H7 (cell line): ENCODE measurements at places on chromosomes 6 and 20. TPM values are rescaled to one million over a fixed set of nuclear protein-coding genes. Genes with fewer than 3 reads are reported as not detected.

GRCh38 chr20:35006531-35006971 is 50.9 kb downstream of the MYH7B start:
- peak; percentile 30 for DNase-seq

GRCh38 chr20:3935295-3935955 is 46.2 kb downstream of the PANK2 start:
- no peak for DNase-seq

- peak; percentile 51 for DNase-seq
Measured at GRCh38 chr20:51678026-51678697, 90.0 kb downstream of the ATP9A start.

The ASIP gene
- total RNA-seq: not detected in 2 replicates

DNA sequence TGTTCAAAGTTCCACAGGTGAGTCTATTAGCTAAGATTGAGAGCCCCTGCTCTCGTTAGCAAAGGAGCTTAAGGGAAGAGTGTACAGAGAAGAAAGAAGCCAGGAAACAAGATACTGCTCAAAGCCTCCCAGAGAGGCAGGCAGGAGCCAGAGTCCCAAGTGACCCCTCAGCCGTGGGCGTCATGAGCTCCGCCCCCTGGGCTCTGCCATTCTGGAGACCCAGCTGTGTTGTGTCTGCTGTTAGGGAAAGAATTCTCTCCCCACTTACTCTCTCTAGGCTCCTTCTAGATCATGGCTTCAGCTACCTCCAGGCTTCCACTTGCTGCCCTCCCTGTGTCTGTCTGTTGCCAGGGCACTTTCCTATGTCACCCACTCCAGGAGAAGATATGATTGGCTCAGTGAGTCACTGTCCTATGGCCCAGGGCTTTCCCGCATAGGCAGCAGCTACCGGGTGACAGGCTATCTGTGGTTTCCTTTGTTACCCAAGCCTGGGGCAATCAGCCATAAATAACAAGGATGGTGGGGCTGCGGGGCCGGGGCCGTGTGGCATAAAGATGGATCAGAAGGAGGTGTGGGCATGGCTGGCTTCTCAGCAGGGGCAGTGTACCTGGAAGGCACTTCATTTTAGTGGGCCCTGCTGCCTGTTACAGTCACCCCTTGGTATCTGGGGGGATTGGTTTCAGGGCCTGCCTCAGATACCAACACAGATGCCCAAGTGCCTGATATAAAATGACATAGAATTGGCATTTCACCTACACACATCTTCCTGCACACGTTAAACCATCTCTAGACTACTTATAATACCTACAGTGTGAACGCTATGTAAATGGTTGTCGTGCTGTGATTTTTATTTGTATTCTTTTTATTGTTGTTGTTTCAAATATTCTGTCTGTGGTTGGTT is 118.9 kb downstream of the ARMC2 start:
- peak; percentile 48 for DNase-seq

- DNase-seq: peak; percentile 76
Measured at GRCh38 chr20:33211817-33212424, 5.2 kb upstream of the BPIFA3 start.

- DNase-seq: no peak
Measured at GRCh38 chr6:137728386-137729349, 138.4 kb upstream of the TNFAIP3 start.

DNA sequence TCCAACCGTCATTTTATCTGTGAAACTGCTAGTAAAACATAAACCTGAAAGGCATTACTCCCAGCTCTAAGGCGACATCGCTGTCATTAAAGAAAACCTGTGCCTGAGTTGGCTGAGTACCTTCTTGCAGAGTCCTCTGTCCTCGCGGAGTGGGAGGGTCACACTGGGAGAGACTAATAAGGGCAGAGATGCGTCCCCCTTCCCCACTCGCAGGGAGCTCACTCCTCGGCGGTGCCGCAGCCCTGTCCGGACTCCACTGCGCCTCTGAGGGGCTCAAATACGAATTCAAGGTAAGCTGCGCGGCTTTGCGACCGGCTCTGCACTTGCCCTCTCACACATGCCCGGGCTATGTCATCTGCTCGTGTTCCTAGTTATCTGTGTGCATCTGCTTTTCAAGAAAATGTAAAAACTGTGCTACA is at the start of gene COL19A1:
TSS of gene COL19A1 (plus strand) at position 206 of the 419 bp plus-strand sequence. CDS start 13,012 bp downstream, outside the sequence.
- peak; percentile 45 for DNase-seq

The HDGFL1 gene
- total RNA-seq: 0.07 TPM in 1 of 2 replicates, not detected in the other

- DNase-seq: no peak
Measured at GRCh38 chr20:1718604-1719384, 61.2 kb upstream of the SIRPG start.

GRCh38 chr6:25337431-25337830 is 58.3 kb downstream of the CARMIL1 start:
- no peak for DNase-seq

DNA sequence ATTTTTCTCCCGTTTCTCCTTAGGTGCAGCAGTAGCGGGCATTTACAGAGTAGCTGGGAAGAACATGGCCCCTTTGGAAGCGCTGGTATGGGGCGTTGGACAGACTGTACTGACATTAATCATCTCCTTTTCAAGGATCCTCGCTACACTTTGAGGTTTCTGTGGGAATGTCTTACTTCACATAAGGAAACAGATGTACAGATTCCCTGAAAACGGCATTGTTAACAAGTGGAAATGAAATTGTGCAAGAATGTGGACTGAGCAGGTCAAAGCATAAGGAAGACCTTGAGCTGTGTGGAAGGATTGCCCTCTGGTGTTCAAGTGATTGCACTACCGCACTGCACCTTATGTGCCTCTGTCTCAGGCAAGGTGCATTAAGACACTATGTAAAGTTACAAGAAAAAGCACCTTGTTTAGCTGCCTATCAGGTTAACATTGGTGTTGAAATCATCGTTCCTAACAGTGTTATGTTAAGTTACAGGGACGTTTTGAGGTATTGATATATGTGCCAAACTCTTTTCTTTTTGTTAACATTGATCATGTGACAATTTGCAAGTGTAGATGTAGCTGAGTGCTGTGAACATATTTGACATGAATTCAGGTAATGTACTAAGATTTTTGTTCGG is 38.0 kb downstream of the TMEM170B start:
- DNase-seq: peak; percentile 32

GRCh38 chr6:116278854-116279231 is 887 bp downstream of the TSPYL1 start:
- DNase-seq: no peak

DNA sequence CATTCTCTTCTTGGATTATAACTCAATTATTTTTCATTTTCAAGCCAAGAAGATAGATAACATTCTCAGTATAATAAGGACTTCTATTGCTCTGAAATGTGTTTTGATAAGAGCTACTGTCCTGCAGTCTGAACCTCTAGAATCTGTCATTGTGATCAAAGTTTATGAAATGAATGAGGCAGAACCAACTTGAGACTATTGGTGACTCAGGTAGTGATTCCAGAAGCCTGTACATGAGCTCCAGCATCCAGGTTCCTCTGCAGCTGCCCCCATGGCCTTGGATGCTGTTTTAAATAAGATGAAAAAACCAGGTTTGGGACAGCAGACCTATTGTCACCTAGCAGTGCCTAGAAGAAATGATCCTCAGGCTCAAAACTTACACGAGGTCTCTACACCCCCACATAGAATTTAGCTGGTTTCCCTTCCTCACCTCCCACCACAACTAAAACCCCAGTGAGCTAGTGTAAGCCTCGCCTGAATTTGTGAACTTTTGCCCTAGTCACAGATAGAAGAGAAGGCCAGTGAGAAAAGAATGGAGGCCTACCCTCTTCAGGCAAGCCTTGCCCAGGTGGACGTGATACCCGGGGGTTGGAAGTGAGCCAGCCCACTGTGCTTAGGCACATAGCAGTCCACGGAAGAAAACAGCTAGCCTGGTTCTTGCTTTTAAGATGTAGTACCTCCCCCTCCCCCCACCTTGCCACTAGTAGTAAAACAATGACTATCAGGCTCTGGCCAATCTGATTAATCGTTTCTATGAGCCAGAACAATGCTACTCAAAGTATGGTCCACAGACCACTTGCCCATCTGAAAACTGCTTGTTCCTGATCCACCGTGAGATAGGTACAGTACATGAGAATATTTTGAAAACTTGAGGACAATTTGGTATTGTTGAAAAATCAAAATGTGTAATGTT is 73.0 kb upstream of the SYNJ2 start:
- DNase-seq: no peak

GRCh38 chr20:47540443-47541354 is 39.0 kb downstream of the NCOA3 start:
- DNase-seq: peak; percentile 28

DNA sequence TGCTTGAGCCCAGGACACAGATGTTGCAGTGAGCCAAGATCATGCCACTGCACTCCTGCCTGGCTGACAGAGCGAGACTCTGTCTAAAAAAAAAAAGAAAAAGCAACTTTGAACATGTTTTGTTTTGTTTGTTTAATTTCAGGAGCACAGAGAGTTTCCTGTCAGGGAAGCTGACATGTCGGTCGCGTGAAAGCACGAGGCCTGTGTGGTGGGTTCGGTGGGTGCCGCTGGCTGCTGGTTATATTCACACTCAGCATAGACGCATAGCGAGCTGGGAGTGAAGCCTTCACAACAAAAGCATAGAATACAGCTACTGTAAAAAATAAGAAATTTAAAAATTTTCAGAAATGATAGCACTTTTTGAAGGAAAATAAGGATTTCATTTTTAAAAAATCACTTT is 14.5 kb downstream of the MTG2 start:
- DNase-seq: no peak

- no peak for DNase-seq
Measured at GRCh38 chr20:3930265-3931206, 41.3 kb downstream of the PANK2 start.

DNA sequence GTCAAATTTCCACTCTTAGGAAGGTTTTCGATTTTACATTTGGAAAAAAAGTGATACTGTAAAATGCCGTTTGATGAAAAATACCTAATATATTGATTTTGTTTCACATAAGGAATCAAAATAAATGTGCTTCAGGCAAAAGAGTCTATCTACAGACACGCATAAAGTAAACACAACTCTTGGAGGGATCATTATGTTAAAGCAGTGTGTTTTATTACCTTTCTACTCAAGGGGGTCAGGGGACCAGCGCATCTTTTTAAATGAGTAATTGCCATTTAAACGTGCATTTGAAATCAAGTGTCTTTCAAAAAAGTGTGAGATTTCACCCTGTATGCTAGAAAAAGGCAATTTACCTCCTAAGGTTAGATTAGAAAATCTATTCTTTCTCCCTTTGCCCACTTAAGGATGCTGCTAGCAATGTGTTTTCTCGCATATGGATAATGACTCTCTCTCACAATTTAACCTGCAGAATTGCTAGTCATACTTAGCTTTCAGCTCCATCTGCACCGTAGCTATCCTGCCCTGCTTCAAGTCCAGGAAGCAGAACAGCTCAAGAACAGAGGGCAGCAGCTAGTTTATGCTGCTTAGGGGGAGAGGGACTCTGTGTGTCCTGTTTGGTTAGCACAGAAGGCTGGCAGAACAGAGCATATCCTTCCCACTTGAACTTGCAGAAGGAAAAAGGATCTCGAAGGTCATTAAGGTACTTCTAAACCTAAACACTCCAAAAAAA is 35.0 kb downstream of the NKAIN2 start:
- DNase-seq: no peak

The TRIM31 gene
- not detected in 2 replicates for total RNA-seq

GRCh38 chr20:34368547-34368946 is 5.5 kb downstream of the ITCH start:
- peak; percentile 23 for DNase-seq

The CENPQ gene
- 16.5 and 28.6 TPM in 2 replicates for total RNA-seq

GRCh38 chr6:13522656-13523055 is 35.3 kb upstream of the GFOD1 start:
- DNase-seq: no peak

- no peak for DNase-seq
Measured at GRCh38 chr6:1988843-1989242, 256.6 kb downstream of the GMDS start.

GRCh38 chr6:89985751-89986493 is 91.7 kb downstream of the GJA10 start:
- DNase-seq: peak; percentile 40

The ZNF184 gene
- total RNA-seq: 5.8 and 7.9 TPM in 2 replicates

The CYP24A1 gene
- 0.03 and 0.74 TPM in 2 replicates for total RNA-seq

DNA sequence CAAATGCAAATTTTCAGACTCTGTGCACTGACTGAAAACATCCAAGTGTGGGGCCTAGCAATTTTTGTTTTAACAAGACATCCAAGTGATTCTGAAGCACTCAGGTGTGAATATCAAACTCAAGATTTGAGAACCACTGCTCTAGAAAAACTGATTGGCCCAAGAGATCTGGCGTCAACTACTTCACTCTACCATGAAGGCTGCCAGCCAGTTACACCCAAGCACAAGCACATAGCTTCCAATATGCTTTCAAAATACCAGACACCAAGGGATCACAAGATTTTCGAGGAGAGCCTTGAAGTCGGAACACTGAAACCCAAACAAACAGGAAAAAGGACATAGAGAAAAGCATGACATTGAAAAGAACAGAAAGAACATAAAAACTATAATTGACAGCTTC is 140.2 kb downstream of the PTCHD4 start:
- no peak for DNase-seq

DNA sequence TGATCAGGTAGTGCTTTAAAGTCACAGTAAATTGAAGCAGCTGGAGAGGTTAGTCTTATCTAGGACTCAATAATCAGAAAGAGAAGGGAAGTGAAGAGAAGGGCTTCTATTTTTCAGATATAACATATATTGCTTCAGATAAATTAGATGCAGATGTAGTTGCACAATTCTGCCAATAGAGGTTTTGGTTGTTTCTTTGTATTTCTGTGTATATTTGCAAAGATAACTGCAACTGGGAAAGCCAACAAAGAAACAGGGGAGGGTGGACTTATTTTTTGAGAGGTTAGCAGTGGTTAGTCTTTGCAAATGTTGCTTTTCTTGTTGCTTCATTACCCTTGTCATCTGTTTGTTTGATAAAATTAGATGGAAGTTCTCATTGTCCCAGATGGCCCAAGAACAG is 106.6 kb downstream of the ADGRG6 start:
- no peak for DNase-seq

The CYP39A1 gene
- total RNA-seq: 0.38 TPM in 1 of 2 replicates, not detected in the other

DNA sequence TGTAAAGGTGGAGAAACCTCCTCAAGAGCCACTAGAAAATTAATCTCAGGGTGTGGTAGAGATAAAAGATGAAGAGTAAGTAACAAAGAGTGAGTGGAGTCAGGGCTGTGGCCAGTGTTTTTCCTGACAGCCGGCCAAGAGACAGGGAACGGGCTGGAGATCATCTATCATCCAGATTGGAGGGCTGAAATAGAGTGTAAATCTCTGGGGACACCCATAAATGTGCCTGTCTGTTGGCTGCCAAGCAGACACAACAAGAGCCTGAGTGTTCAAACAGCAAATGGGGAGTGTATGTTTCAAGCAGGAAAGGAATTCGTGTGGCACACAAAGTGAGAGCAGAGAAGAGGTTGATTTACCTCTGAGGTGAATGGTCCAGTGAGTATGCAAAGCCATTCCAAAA is 326.4 kb upstream of the KHDRBS2 start:
- no peak for DNase-seq

The AFG1L gene
- total RNA-seq: 5.9 and 9.8 TPM in 2 replicates

GRCh38 chr6:116667623-116668022 is 943 bp downstream of the ZUP1 start:
- no peak for DNase-seq

GRCh38 chr6:148779142-148779562 is 32.3 kb downstream of the UST start:
- no peak for DNase-seq

The PREP gene
- 19.5 and 24.4 TPM in 2 replicates for total RNA-seq
